ENCODE measurements at places on chromosomes 12 and 14.

GRCh38 chr14:61488417-61489401 lies 167.3 kb downstream of the PRKCH start:
- DNase-seq: no peak

- no peak for DNase-seq
Observed at GRCh38 chr14:95514131-95515079, 2.0 kb downstream of the SYNE3 start.

- DNase-seq: no peak
Observed at GRCh38 chr12:122206976-122207375, 3.5 kb downstream of the B3GNT4 start.

- no peak for DNase-seq
Observed at GRCh38 chr14:84527706-84528105, 1002.2 kb upstream of the FLRT2 start.

GRCh38 chr14:81275305-81276072 lies 54.7 kb upstream of the GTF2A1 start:
- peak; percentile 24 for DNase-seq

All from left ventricle myocardium inferior (tissue), 1 donor.